ENCODE measurements at places on chromosomes 1 and 21.

GRCh38 chr1:245965398-245965797 lies 541.7 kb downstream of the SMYD3 start:
- DNase-seq, result no peak

GRCh38 chr21:31198575-31198974 lies 145.5 kb downstream of the TIAM1 start:
- peak; percentile 21 for DNase-seq

DNA sequence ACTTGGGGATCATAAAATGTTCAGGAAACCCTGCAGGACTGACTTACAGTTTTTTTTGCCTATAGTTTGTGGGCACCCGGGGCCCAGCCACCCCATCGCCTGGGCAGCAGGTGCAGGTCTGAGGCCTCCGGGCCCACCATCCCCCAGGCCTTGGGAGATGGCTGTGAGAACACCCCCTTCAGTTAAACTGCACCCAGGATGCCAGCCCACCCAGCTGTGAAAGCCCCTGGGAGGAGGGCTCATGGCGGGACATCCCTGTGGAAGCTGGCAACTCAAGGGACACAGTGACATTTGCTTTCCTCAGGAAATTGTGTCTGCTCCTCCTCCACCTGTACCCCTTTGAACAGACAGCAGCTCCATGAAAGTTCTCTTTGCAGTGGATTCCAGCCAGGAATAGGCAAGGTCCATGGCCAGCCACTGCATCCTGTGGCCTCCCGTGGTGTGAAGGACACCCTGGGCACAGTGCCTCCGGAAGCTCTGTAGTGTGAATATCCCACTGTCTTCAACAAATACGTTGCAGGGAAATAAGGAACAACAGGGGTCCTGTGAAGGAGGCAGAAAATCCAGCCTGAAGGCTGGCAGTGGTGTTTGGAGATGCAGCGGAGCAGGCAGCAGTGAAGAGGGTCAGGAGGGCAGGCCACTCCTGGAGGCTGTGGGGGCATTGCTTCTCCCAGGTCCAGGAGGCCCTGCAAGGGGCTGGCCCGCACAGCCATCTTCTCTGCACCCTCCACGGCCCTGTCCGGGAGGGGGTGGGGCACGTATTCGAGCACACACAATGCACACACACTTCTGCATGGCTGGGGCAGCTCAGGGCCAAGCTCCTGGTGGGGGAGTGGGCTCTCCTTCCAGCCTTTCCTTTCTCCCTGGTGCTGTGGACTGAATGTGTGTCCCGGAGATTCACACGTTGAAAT lies 2.1 kb upstream of the OBSCN start:
- DNase-seq, result no peak

- DNase-seq, result peak; percentile 69
These were observed 17.6 kb upstream of the CCT8 start for GRCh38 chr21:29091033-29091432.

DNA sequence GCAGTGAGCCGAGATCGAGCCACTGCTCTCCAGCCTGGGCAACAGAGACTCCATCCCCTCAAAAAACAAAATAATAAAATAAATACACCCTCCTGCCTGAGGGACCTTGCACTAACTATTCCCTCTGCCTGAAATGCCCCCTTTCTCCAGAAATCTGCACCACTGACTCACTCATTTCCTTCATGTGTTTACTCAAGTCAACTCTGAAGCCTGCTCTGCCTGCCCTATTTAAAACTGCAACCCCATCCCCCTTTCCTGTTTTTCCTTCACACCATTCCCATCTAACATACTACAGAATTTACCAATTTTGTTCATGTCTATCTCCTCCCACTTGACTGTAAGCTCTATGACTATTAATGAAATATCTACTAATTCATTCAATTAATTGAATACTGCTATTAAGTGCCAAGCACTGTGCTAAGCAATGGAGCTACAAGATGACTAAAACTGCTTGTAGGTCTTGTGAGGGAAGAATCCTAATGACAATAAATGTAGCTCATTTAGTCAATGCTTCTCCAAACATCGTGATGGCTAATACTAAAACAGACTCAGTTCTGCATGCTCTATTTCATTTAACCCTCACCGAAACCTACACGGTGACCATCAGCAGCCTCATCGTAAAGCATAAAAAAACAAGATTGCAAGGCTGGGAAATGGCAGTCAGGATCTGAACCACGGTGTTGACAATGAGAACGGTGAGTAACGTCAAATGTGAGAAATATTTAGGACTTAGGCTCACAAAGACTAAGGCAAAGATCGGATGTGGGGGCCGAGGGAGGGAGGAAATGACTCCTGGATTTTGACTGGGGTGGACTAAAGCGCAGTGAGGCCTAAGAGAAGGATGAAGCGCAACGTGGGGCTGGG lies 749 bp upstream of the TMEM39B start:
- peak; percentile 44 for DNase-seq

- no peak for DNase-seq
These were observed 76.5 kb upstream of the ADAMTS5 start for GRCh38 chr21:27043377-27043776.

- no peak for DNase-seq
These were observed 3.1 kb downstream of the BACE2 start for GRCh38 chr21:41170859-41171609.

GRCh38 chr1:12031039-12031980 lies 12.0 kb downstream of the MIIP start:
- peak; percentile 70 for DNase-seq

- DNase-seq, result no peak
These were observed 8.5 kb downstream of the SH3BGRL3 start for GRCh38 chr1:26288311-26288941.

DNA sequence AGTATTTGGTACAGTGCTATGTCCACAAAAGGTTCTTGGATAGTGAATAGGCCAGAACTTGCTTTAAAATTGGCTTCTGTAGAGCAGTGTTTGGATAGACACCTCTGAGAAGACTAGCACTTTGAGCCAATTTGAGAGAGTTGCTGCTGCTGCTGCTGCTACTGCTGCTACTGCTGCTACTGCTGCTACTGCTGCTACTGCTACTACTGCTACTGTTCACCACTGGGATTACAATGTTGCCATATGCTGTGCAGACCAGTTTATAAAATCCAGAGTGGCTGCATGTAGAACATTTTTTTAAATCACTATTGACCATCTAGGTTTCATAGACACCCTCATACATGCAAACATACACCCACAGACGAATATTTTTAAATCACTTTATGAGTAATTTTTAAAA lies 15.3 kb downstream of the GORAB start:
- DNase-seq, result no peak

- no peak for DNase-seq
These were observed 130.1 kb upstream of the MAP1LC3C start for GRCh38 chr1:242128951-242129502.

GRCh38 chr1:36920801-36921405 lies 113.4 kb downstream of the GRIK3 start:
- no peak for DNase-seq

- DNase-seq, result no peak
These were observed 10.8 kb upstream of the RGL1 start for GRCh38 chr1:183794088-183794487.

- DNase-seq, result peak; percentile 90
These were observed 41.5 kb downstream of the UBE4B start for GRCh38 chr1:10074059-10074851.

DNA sequence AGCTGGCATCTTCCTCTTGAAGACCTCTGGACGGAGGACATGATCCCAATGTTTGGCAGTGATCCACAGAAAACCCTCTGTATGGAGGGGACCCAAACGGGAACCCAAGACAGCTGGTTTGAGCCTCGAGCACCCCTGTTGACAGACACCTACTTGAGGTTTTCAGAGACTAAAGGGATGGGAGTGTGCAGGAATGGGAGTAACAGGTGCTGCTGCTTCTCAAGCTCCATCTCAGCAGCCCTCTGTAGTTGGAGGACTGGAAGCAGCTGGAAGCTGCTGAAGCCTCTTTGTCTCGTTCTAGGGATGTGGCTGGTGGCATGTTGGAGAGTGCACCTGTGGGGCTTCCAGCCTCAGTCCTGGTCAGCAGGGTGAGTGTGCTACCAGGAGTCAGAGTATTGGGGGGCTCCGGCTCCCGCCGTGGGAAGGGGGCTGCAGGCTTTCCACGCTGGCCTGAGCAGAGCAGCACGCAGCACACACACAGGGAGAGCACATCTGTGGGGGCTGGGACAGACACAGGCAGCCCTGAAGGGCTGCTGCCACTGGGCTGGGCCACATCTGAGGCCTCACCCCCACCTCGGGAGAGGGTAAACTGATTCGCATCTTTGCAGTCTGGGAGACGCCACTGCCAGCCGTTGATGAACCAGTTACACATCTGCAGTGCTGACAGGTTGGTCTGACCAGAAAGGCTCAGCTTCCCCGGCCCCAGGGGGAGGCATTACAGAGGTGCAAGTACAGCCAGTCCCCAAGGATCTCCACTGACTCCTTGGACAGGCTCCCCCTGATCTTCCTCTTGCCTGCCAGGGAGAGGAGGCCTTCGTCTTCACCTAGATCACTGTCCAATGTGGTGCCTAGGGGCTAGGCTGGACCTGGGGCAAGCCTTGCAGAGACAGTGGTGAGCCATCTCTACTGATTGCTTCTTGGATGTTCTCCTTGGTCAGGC lies 56.6 kb downstream of the ADSS2 start:
- DNase-seq, result no peak

- no peak for DNase-seq
These were observed 48.1 kb upstream of the FNBP1L start for GRCh38 chr1:93399781-93400180.

GRCh38 chr1:221987860-221988520 lies 246.1 kb upstream of the DUSP10 start:
- DNase-seq, result peak; percentile 36

DNA sequence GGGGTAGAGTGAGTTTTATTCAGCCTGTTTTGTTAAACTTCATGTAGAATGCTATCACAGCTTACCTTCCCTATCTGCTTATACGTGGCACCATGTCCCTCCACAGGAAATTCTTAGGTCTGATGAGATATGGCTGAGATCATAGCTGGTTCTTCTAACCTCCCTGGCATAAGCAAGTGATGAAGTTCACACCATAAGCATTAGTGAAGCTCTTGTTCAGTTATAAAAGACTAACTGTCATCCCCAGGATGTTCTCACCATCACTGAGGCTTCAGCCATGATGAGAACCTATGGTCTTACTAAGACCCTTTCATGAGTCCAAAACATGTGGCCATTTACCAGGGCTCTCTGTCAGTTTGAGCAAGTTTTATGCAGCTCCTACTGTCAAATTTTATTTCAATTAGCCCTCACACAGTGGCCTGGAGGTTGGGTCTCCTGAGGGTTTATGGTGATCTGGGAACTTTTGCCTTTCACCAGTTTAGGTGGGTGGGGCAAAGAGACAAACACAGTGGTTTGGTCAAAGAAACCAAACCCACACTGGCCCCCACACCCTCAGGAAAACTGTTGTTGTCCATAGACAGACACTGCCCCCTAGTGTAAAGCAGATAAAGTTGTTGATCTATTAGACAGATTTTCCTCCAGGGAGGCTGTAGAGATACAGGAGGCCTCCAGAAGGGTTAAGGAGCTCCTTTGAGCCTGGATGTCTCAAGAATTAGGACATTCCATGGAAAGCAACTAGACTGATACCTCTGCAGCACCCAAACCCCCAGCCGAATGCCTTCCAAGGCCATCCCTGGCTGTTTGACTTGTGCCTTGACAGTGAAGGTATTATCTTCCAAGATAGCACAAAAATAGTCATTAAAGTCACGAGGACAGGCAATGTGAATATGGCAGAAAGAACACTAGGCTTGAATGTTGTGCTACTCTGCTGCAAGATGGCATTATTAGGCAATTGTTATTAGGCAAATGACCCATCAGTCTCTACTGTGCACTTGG lies 5.0 kb downstream of the SLC22A15 start:
- peak; percentile 75 for DNase-seq

DNA sequence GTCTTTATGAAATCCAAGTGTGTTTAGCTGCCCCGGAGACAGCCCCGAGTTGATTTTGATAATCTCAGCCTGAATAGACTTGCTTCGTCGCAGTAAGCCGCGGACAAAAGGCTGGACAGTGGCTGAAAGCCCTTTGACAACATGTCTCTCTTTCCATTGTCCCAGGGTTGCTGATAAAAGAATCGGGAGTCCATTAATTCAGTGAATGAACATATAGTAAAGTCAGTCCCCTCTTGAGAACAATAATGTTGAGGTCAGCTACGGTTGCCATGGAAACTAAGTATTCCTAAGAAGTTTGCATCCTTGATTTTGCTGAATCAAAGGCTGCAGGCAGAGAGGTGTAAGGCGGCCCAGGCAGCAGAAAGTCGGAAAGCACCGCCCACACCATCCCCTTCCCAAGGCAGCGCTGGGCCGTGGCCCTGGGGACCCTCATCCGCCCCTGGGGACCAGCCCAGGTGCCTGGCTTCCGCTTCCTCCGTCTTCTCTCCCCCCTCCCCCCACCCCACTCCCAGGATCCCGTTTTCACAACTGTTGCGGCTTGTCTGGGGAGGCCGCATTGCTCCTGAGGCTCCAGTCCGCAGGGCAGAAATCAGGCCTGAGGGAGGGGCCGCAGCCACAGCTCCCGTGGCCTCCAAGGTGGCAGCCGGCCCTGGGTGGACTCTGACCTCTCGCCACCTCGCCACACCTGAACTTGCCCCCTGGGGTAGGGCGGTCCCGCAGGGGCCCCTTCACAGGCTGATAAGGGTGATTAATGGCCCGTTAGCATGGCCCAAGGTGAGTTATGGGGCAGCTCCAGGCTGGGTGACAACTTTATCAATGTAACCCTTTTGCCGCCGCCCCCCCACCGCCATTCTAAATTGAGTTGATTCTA lies 180.9 kb downstream of the PRDM16 start:
- DNase-seq, result no peak

- no peak for DNase-seq
These were observed 70.0 kb upstream of the SELENON start for GRCh38 chr1:25729790-25730644.

DNA sequence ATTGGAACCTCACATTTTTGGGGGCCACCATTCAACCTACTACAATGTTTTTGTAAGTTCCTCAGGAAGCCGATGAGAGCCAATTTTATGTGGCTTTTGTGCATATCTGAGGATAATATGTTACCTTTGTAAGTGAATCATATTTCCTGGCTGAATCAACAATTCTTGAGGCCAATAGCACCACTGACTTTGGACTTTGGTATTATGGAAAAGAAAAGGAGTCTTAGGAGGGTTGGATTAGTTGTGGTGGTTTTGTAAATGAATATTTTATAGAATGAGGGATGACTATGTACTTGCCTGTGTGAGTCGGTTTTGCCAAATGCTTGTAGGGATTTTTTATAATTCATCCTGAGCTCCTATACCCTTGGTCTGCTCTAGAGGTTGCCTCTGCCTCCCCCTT lies 181.5 kb upstream of the HMGB4 start:
- DNase-seq, result no peak

DNA sequence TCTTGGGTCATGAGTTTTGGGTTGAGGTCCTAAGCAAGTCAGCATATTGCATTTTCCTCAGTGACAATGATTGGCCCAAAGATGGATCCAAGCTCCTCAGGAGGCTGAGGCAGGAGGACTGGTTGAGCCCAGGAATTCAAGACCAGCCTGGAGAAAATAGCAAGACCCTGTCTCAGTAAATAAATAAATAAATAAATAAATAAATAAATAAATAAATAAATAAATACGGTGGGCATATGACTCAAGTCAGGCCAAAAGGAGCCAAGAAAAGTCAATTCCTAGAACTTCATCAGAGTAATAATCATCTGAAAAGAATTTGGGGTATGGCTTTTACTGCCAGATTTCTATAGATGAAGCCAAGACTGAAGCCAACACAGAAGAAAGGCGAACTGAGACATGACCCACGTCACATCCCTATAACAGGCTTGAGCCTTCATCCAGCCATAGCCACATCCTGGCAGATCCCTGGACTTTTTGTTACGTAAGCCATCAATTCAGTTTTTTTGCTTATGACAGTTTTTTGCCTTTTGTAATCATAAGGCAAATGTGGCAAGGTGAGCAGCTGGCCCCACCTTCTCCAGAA lies 88.5 kb upstream of the NFASC start:
- no peak for DNase-seq
